ENCODE measurements at places on chromosomes 4 and X.
A peak's percentile ranks its signal among the peaks of the same experiment; 100 is the strongest.

DNA sequence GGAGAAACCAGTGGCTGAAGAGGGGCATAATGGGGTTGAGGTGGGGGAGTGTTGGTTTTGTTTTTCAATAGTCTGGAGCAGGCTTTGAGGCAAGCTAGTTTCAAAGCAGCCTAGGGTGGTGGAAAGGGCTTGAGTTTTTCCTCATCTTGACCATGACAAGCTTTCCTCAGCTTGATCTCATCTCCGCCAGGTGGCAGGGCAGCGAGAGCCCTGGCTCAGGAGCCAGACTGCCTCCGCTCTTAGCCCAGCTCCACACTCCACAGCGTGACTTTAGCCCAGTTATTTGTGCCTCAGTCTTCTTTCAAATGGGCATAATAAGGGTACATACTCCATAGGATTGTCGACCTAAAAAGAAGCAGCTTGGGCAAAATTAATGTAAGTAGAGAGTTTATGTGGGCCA is 29.9 kb upstream of the SOWAHD start:
- no peak for DNase-seq

GRCh38 chr4:931194-931959 is 739 bp downstream of the GAK start:
- DNase-seq, result no peak

DNA sequence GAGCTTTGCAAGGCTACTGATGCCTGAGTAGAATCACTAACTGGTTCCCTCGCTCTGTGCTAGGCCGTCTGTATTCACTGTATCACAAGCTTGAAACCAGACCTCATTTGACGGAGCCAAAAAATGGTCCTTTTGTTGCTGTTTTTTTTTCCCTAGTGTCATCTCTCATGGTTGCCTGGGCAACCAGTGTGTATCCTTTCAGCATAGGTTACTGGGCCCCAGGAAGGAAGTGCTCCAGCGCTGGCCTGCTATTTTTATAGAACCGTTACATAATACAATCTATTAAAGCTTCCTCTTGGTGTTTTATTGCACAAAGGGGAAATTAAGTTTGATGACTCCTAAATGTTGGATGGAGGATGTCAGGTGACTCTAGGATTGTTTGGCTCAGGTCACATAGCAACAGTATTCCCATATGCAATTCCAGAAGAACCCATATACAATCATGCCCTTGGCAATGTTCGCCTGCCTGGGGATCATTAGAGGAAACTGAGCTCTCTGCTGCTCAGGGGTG is 220.4 kb downstream of the SPRY1 start:
- no peak for DNase-seq

- DNase-seq, result no peak
Measured at GRCh38 chrX:5788910-5789309, 439.8 kb downstream of the NLGN4X start.

DNA sequence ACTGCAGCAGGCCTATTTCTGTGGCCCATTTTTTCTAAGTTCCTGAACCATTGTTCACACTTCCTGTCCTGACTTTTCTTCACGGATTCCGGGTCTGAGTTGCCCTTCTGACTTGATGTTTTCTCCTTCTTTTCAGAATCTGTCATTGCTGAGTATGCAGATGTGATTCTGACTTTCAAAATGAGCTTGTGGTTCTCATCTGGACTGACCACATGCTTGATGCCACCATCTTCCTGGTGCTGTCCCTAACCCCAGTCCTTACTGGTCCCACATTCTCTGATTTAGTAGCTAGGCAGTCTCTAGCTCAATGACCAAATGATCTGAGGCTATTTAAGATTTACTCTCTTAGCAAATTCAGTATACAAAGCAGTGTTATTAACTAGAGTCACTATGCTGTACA is 822.3 kb upstream of the TENM3 start:
- no peak for DNase-seq

DNA sequence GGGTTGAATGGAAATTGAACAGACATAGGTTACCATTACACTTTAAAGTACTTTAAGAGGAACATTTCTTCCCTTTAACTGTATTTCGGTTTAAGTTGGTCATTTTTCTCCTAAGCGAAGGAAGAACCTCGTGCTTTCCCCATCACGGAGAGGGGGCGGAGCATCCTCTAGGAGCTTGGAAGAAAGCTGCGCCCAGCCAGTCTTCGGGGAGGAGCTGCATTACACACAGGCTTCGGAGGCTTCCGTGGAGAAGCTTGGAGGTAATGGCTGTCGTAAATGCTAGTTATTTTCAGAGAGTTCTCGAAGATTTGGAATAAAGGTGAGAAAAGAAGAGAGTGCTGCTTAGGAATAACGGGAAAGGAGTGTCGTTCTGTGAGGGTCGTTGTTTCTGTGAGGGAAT is at the start of gene PWWP3B:
Gene PWWP3B (plus strand): TSS at position 199 of the 400 bp plus-strand sequence. CDS start 37,128 bp downstream, outside the sequence.
- DNase-seq, result no peak

GRCh38 chr4:38673130-38673978 is 9.4 kb downstream of the KLF3 start:
- no peak for DNase-seq

DNA sequence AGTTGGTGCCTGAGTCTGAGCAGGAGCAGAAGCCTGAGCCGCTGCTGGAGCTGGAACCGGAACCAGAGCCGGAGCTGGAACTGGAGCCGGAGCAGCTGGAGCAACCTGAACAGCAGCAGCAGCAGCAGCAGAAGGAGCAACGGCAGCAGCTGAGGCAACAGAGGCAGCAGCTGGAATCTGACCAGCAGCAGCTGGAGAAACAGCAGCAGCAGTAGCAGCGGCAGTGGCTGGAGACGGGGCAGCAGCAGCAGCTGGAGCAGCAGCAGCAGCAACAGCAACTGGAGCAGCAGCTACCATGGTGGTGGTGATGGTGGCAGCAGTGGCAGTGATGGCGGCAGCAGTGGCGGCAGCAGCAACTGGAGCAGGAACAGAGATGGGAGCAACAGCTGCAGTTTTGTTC is 61.5 kb downstream of the AMOT start:
- no peak for DNase-seq

- DNase-seq, result no peak
Measured at GRCh38 chrX:23332888-23333821, 1.5 kb upstream of the PTCHD1 start.

DNA sequence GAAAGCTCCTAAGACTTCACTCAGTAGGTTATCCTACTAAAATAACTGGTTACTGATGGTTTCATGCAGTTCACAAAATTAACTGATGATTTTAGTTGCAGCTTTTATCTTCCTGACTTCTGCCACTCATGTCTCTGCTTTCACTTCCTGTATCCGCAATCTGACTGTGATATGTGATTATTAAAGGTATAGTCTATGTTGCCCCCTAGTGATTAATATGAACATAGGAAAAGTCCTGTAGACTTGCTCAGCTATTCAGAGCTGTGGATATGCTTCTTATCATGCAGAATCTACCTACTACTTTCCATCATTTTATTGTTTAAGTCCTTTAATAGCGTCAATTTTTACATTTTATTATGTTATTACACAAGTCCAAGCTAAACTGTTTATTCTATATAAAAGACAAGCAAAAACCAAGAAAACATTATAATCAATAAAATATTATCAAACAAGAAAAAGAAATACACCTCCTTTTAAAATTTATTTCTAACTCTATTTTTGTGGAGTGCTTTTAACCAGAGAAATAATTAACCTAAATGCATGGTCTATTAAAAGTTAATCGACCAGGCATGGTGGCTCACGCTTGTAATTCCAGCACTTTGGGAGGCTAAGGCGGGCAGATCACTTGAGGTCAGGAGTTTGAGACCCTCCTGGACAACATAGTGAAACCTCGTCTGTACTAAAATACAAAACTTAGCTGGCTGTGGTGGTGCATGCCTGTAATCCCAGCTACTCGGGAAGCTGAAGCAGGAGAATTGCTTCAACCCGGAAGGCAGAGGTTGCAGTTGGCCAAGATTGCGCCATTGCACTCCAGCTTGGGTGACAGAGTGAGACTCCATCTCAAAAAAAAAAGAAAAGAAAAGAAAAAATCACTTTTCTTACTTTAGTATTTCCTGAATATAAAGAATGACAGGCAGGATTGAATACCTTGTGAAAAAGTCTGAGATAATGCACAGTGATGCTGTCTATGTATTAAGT is 40.4 kb upstream of the TLR2 start:
- DNase-seq, result no peak

- no peak for DNase-seq
Measured at GRCh38 chr4:121978172-121978516, 26.3 kb upstream of the TRPC3 start.

- no peak for DNase-seq
Measured at GRCh38 chr4:40223343-40223742, 26.5 kb downstream of the RHOH start.

GRCh38 chr4:1821679-1822567 is 28.8 kb downstream of the FGFR3 start:
- DNase-seq, result no peak

GRCh38 chr4:185457136-185457535 is 14.4 kb downstream of the CCDC110 start:
- no peak for DNase-seq

GRCh38 chr4:184815046-184815877 is 10.5 kb downstream of the ACSL1 start:
- no peak for DNase-seq

GRCh38 chr4:45099471-45099870 is 373.1 kb upstream of the GNPDA2 start:
- no peak for DNase-seq

- no peak for DNase-seq
Measured at GRCh38 chr4:2929469-2929868, 33.7 kb downstream of the NOP14 start.

DNA sequence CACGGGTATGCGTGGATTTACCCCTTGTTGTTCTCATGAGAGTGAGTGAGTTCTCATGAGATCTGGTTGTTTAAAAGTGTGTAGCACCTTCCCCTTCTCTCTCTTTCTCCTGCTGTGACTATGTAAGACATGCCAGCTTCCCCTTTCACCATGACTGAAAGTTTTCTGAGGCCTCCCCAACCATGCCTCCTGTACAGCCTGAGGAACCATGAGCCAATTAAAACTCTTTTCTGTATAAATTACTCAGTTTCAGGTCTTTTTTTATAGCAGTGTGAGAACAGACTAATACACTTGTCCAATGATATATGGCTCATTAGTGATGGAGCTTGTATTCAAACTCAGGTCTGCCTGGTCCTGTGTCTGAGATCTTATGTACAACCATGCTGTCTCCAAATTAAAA is 28.5 kb upstream of the RTL3 start:
- no peak for DNase-seq

GRCh38 chrX:41334363-41335197 is 618 bp downstream of the DDX3X start:
- peak; percentile 53 for DNase-seq

GRCh38 chr4:11343536-11343935 is 85.2 kb downstream of the HS3ST1 start:
- DNase-seq, result no peak

DNA sequence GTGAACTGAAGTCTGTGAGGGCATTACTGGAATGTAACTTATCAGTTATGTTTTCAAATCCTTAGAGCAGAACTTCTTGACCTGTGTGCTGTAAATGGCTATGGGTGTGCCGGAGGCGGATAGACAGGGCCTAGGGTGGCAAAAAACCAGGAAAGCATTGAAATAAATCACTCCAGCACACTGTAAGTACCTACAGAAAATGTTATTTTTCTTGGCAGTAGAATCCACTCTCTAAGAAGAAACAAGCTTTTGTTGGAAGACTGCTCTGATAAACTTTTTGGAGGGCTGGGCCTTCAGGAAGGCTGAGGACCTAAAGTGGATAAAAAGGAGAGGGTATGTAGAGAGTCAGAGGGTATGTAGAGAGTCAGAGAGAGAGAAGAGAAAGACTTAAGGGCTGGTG is 14.9 kb downstream of the CPE start:
- DNase-seq, result no peak

GRCh38 chr4:183142571-183143550 is 43.8 kb downstream of the WWC2 start:
- no peak for DNase-seq

GRCh38 chr4:189396435-189396834 is 544.2 kb upstream of the FRG1 start:
- DNase-seq, result no peak

DNA sequence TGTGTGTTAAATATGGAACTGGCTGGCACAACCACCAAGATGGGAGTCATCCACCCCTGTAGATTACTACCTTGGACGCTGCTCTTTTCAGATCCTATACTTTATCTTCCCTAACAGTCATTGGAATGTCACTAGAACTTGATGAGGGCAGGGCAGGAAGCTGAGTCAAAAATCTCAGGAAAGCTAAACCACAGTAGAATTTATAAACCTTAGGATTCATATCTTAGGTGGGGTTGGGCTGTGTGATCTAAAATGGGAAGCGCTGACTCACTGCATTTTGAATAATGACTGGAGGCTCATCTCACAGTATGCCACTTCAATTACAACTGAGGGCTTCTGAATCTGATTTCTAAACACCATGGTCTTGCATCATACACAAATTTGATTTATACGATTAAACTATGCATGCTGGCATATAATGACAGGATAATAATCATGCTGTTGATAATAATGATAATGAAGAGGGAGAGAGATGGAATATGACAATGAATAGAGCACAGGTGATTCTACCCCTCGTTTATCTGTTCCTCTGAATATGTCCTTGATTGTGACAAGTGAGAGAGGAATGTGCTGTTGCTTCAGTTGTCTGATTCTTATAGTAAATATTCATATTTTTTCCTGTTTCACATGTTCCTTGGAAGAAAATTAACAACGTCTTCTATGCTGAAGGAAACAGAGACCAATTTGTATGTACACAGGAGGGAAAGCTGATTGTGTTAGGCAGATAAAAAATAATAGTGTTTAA is 270.3 kb upstream of the HS3ST1 start:
- DNase-seq, result no peak

- peak; percentile 83 for DNase-seq
Measured at GRCh38 chr4:2745981-2746806, 9.9 kb downstream of the TNIP2 start.

Data from activated T-cell treated with anti-CD3 and anti-CD28 coated beads for 4 hours (primary cell).